ENCODE measurements at places on chromosomes 1 and 21. TPM values are rescaled to one million over a fixed set of nuclear protein-coding genes. Genes with fewer than 3 reads are reported as not detected.

OR10J1 gene
- polyA plus RNA-seq = not detected

SRGAP2C gene
- polyA plus RNA-seq = 4.0 TPM

DNA sequence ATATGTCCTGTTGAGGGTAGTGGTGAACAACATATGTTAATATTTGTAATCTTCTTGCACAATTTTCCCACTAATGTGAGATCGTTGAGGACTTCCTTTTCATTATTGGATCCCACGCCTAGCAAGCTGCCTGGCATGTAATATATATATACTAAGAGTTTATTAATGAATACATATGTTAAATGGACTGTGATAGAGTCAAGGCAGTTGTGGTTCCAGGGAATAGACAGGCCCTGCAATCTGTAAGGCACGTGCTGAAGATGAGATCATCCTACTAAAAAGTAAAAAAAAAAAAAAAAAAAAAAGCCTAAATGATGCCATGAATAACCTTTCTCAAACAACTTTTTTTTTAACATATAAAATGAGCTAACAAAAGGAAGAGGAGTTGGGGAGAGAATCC is 28.9 kb downstream of the PLPPR5 start:
- no peak for DNase-seq

DNA sequence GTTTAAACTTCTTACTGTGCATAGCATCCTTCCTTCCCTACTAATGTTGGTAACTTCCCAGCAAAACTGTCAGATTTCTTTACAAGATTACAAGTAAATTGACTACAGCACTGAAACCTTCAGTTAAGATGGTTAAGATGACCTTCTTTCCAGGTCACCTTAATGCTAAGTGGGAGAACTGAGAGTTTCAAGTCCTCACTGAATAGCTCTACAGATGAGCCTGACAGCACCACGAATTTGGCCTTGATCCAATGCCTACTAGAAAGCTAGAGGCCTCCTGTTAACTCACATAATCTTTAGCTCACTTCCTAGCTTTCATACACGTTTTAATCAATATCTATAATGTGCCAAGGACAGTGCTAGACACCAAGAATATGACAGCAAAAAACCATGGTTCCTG is 276.0 kb upstream of the PLD5 start:
- DNase-seq = no peak

DNA sequence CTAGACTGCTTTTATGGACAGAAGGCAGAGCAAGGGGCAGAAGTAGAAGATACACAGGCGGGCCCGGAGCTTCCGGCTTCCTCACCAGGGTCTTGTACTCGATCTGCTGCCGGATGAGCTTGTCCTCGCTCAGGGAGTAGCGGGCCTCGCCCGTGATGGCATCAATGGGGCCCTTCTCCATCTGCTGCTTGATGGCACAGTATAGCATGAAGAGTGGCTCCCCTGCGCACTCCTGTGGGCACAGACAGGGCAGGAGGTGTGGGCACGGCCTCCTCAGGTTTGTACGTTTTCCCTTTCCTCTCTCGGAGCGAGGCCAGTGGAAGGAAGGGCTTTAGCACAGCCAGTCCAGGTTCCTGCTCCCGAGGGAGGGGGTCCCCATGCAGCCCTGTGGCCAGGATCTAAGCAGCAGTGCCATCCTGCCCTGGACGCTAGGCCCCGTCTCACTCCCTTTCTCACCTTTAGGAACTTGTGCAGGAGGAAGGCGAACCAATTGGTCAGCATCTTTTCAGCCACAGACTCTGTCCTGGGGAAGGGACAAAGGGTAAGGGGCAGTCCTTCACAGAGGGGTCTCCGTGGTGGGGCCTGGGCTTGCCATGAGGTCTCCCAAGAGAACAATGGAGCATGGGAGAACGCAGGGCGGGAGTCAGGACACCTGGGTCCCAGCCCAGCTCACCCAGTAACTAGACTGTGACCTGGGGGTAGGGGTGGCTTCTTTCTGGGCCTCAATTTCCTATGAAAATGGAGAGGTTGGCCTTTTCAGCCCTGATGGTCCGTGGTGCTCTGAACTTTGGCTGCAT is 128.8 kb upstream of the CD34 start:
- DNase-seq = no peak

GRCh38 chr1:103937763-103938357 is 188.2 kb downstream of the AMY1C start:
- no peak for DNase-seq
